ENCODE measurements at places on chromosomes 5 and 9. TPM values are rescaled to one million over a fixed set of nuclear protein-coding genes. Genes with fewer than 3 reads are reported as not detected.

Gene FAM151B
- polyA plus RNA-seq = 3.1 TPM

Gene FAM200C
- 16.7 TPM for polyA plus RNA-seq

Gene ZNF474
- 0.74 TPM for polyA plus RNA-seq

Gene TMEM215
- polyA plus RNA-seq = 0.05 TPM

Gene TBC1D2
- 4.1 TPM for polyA plus RNA-seq

Gene OBP2B
- polyA plus RNA-seq = 0.32 TPM

Gene ELOVL7
- polyA plus RNA-seq = 21.9 TPM

Gene PHF24
- polyA plus RNA-seq = 0.13 TPM

Gene GGTA1
- polyA plus RNA-seq = 5.7 TPM

Gene LCN1
- polyA plus RNA-seq = not detected

Gene HMCN2
- polyA plus RNA-seq = 1.6 TPM

Gene FOXD4L4
- polyA plus RNA-seq = 0.34 TPM

Gene PHYHD1
- 69.0 TPM for polyA plus RNA-seq

Gene ADAMTS13
- 14.1 TPM for polyA plus RNA-seq

Gene ADAM19
- 11.1 TPM for polyA plus RNA-seq

Gene SLCO6A1
- polyA plus RNA-seq = not detected

Gene FBP2
- 0.18 TPM for polyA plus RNA-seq

Gene NUTM2G
- polyA plus RNA-seq = 1.3 TPM

Gene FAM153A
- 0.21 TPM for polyA plus RNA-seq

Gene LECT2
- polyA plus RNA-seq = 4.1 TPM

Gene PCDHB9
- polyA plus RNA-seq = 3.4 TPM

Gene IL13
- not detected for polyA plus RNA-seq

Gene AHRR
- 2.4 TPM for polyA plus RNA-seq

Gene PARP8
- polyA plus RNA-seq = 16.3 TPM

Gene INSL6
- polyA plus RNA-seq = 0.09 TPM

Gene UNC5A
- polyA plus RNA-seq = 0.34 TPM

Gene GABRB2
- 2.0 TPM for polyA plus RNA-seq

Gene PRUNE2
- 14.1 TPM for polyA plus RNA-seq

Gene LOX
- polyA plus RNA-seq = 36.5 TPM

Gene NAA35
- 33.8 TPM for polyA plus RNA-seq

Gene BAAT
- polyA plus RNA-seq = 0.31 TPM

Gene LRRC19
- 14.0 TPM for polyA plus RNA-seq

Gene TRIM36
- polyA plus RNA-seq = 2.1 TPM

Gene IL17B
- polyA plus RNA-seq = 2.1 TPM

Gene SPATA6L
- polyA plus RNA-seq = 4.6 TPM

Gene VAV2
- polyA plus RNA-seq = 55.8 TPM

Gene C5orf58
- 0.22 TPM for polyA plus RNA-seq

Gene C9orf85
- 17.6 TPM for polyA plus RNA-seq

Gene OR13D1
- not detected for polyA plus RNA-seq

Gene FREM1
- polyA plus RNA-seq = 226 TPM

Gene CFAP77
- polyA plus RNA-seq = 1.7 TPM

Gene LAMC3
- polyA plus RNA-seq = 41.4 TPM

Gene SLC38A9
- polyA plus RNA-seq = 32.8 TPM
